ENCODE measurements at places on chromosomes 7 and 10.
A peak's percentile ranks its signal among the peaks of the same experiment; 100 is the strongest.

DNA sequence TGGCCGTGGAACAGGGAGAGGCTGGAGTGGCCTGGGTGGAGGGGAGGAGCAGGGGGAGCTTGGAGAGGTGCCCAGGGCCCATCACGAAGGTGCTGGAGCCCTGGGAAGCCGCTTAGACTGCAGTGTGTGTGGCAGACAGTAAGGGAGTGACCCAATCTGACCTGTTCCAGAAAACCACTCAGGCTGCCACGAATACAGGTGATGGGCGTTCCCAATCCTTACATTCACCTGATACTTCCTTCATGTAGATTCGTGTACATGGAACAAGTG is 161.7 kb downstream of the SVIL start:
- DNase-seq, result no peak

DNA sequence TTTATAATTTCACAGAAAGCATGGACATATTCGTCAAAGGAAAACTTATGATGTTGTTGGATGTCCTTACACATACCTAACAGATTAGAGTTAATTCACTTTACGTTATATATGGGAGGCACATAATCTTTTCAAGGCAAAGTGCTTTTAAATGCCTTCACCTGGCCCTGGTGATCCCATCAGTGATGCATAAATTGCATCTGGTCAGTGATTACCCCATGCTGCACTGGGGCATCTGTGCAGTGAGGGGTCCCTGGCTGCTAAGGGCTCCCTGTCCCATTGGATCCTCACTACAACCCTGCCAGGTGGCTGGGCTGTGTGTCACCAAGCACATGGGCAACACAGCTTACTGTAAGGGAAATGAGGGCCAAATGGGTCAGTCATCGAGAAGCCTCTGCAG is 441.1 kb downstream of the RPS24 start:
- peak; percentile 61 for DNase-seq

DNA sequence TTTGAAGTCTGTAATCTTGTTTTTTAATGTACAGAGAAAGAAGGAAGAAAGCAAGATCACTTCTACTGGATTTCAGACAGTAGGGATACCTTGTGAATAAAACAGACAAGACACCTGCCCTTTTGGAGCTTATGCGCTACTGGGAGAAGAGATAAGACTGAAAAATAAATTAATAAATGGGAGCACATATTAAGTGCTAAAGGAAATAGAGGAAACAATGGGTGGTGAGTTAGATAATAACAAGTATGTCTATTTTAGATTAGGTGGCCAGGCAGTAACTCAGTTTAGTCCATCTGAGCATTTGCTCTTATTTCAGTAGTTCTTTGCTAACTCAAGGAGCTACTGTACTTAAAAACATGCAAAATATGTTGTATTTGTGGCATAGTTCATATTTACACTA is 15.9 kb downstream of the MIOS start:
- no peak for DNase-seq

DNA sequence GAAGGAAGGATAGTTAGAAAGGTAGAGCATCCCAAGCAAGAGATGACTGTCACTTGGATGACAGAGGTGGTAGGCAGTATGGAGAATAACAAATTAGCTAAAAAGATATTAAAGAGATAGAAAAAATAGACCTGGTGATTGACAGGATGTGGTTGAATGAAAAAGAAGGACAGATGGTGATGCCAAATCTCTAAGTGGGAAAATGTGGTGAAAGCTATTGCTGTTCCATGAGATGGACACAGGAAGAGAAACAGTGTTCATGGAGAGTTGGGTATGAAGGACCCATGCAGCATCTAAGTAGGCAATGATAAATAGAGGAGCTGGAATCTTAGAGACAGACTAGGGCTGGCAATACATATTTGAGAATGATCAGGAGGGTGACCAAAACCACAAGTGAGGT is 30.7 kb downstream of the FAM13C start:
- DNase-seq, result no peak

DNA sequence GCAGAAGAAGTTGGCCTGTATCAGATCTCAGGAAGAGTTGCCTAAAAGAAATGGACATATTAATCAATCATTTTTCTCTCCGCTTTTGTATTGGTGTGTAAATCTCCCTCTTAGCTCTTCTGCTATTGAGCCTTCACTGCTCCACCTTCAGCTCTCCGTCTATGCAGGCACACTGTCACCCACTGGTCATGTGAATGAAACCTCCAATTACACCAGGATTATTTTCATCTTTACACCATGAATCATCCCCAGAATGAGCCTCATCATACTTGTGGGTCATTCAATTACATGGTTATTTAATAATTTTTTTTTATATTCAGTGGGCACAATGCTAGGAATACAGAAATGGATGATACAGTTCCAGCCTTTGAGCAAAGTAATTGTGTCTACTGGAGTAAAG is 92.6 kb downstream of the LRRC4 start:
- no peak for DNase-seq

Measured in NCI-H82 (cell line).